ENCODE measurements at places on chromosomes 4 and X. TPM values are rescaled to one million over a fixed set of nuclear protein-coding genes. Genes with fewer than 3 reads are reported as not detected.

ABCD1 gene
- total RNA-seq = 84.4 TPM

- peak; percentile 9 for DNase-seq
Measured at GRCh38 chrX:292900-293897, 12.0 kb downstream of the PLCXD1 start.

DNA sequence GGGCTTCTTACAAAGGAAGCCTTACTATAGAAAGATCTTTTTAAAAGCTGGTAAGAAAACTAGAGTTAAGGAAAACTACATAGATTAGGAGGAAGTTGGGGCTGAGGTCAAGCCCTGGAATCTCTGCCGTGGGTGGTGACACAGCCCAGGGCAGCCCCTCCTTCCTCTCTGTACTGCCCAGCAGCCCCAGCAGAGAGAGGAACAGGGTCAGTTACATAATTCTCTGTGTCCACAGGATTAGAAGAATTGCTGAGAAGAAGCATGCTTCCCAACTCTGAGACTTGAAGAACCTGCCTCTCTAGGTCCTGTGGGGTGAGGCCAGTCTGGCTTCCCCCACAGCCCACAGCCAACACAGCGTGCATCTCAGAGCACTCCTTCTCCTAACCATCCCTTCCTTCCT is 9.2 kb upstream of the ABLIM2 start:
- DNase-seq = peak; percentile 40

GRCh38 chrX:40174001-40174853 is 76.5 kb upstream of the BCOR start:
- peak; percentile 28 for DNase-seq

- no peak for DNase-seq
Measured at GRCh38 chr4:139562839-139563238, 6.8 kb upstream of the SETD7 start.

ASMT gene
- 0.37 TPM for total RNA-seq

CRMP1 gene
- total RNA-seq = 9.4 TPM

DNA sequence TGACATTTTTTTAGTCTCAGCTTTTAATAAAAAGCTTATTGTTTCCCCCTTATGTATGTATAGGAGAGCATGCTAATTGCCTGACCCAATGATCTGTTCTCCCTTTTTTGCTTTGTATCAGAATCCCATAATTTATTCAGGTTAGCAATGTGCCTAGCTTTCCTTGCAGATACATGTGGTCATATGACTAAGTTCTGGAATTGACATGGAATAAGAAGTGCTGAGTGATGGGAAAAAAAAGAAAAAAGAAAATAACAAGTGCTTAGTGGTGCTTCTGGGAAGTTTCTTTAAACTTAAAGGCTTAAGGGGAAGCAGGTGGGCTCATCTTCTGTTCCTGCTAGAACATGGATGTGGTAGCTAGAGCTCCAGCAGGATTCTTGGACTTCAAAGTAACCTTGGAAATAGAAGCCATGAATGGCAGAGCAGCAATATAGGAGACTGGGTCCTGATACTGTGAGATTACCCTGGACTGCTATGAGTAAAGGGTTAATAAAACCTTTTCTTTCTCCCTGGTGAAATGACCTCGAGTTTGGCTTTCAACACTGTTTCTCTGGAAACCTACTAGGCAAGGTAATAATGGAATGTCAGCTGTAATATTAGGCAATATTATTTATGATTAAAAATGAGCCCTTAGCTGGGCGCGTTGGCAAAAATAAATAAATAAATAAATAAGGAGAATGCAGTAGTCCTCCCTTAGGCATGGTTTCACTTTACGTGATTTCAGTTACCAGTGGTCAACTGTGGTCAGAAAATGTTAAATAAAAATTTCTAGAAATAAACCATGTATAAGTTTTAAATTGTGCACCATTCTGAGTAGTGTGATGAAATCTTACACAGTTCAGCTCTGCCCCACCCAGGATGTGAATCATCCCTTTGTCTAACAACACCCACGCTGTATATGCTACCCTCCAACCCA is 16.7 kb upstream of the RBM41 start:
- DNase-seq = no peak

DNA sequence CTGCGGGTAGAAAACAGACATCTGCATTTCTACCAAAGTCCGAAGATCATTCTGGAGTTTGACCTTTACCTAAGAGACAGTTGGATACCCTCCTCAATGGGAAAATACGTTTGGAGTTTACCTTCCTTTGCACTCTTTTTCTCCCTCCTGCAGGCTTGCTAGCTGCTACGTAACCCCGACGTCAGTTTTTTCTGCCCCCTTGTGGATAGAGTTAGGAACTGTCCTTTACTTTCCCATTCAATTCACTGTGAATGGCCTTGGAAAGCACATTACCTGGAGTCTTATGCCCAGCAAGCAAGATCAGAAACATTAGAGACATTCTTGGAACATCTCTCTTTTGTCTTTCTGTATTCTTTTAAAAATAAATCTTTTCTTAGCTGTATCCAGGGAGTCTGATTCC is 250.7 kb downstream of the NAP1L3 start:
- DNase-seq = peak; percentile 19
